Amniotic stem cell (primary cell): ENCODE measurements at places on chromosomes 6 and 20.

GRCh38 chr20:11867291-11867919 lies 50.3 kb upstream of the BTBD3 start:
- DNase-seq, result no peak

DNA sequence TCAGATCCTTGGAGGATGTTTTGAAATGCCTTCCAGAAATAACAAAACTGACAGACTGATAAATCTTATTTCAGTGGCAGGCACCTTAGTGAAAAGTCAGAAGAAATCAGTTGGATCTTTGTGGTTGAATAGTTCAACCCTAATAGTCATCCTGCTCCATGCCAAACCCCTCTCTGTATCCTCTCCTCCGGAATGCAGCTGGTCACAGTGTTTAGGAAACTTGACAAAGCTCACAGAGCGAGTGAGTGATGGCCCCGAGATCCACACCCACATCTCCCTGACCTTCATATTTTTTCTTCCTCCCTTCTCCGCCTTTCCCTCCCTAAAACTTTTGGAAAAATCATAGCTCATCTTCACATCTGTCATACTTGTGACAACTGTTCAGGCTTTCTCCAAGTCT lies 464.8 kb upstream of the CDH4 start:
- no peak for DNase-seq

- no peak for DNase-seq
Measured at GRCh38 chr20:3430376-3431069, 23.1 kb upstream of the DNAAF9 start.

GRCh38 chr20:9839626-9840025 lies 750 bp upstream of the PAK5 start:
- no peak for DNase-seq

DNA sequence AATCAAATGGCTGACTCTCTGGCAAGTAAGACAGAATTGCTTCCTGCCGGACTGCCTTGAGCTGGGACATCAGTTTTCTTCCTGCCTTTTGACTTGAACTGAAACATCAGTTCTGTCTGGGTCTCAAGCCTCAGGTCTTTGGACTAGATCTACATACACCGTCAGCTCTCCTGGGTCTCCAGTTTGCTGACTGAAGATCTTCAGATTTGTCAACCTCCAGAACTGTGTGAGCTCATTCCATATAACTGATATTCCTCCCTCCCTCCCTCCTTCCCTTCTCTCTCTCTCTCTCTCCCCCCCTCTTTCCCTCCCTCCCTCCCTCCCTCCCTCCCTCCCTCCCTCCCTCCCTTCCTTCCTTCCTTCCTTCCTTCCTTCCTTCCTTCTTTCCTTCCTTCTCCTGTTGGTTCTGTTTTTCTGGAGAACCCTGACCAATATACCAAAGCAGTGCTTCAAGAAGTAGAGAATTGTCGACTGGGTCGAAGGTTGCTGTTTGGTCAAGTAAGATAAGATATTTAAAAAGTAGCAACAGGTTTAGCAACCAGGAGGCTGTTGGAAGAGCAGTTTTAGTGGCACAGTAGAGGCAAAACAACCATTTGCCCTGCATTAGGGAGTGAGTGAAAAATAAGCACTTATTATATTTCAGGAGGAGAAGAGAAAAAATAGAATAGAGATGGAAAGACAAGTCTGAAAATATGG lies 33.1 kb upstream of the CMTR1 start:
- DNase-seq, result no peak

- no peak for DNase-seq
Measured at GRCh38 chr6:36353411-36353915, 16.8 kb upstream of the BNIP5 start.

DNA sequence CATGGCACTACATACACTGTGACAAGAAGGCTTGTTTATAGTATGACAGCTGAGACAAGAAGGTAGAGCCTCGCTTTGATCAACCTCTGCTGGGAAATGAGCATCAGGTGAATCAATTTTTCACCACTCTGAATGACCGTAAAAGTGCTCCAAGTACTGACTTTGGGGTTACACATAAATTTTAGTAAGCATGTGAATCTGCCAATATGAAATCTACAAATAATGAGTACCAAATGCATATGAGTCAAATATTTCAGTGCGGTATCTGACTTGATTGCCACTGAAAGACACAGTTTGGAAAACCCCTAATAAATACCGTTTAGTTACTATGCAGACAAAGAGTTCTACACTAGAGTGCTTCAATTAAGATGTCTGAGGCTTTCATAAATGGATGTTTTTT lies 77.8 kb downstream of the ATG5 start:
- DNase-seq, result no peak

DNA sequence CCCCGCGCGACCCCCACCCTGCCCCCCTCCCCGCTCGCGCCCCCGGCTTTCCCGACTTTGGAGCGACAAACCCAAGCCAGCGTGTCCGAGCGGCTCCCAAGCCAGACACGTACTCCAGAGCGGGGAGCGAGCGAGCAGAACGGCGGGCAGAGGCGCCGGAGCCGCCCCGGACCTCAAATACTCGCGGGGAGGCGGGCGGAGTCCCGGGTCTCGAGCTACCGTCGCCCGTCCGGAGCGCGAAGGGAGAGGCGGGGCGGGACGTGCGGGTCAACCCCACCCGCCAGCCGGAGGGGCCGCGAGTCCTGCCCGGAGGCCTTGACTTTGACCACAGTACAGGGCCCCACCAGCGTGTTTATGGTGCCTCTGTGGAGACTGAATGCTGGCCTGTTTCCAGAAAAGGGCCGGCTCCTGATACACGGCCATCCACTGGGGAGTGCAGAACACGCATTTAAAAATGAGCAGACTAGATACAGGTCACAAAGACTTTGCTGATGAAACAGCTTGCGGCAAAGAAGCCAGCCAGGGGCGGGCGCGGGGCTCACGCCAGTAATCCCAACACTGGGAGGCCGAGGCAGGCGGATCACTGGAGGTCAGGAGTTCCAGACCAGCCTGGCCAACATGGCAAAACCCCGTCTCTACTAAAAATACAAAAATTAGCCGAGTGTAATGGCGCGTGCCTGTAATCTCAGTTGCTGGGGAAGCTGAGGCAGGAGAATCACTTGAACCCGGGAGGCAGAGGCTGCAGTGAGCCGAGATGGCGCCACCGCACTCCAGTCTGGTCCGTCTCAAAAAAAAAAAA lies at the start of gene SERPINB6:
SERPINB6 (minus strand) TSS at position 148 of the 799 bp plus-strand sequence. CDS start 12,235 bp downstream, outside the sequence.
- no peak for DNase-seq

DNA sequence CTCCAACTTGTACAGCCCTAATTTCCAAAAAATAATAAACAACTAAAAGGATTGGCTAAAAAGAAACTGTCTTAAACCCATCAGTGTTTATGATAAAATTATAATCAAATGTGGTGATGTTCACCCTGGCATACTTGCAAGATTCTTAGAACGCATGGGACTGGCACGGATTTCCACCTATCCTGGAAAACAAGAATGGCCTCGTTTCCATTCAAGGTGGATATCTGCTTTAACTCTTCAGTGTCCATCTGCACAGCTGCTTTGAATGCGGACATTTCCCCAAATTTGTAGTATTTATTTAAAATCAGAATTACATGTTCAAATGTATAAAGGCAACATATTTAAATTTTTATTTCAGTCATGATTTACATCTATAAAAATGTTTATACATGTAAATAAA lies 4.2 kb downstream of the CNR1 start:
- DNase-seq, result no peak

DNA sequence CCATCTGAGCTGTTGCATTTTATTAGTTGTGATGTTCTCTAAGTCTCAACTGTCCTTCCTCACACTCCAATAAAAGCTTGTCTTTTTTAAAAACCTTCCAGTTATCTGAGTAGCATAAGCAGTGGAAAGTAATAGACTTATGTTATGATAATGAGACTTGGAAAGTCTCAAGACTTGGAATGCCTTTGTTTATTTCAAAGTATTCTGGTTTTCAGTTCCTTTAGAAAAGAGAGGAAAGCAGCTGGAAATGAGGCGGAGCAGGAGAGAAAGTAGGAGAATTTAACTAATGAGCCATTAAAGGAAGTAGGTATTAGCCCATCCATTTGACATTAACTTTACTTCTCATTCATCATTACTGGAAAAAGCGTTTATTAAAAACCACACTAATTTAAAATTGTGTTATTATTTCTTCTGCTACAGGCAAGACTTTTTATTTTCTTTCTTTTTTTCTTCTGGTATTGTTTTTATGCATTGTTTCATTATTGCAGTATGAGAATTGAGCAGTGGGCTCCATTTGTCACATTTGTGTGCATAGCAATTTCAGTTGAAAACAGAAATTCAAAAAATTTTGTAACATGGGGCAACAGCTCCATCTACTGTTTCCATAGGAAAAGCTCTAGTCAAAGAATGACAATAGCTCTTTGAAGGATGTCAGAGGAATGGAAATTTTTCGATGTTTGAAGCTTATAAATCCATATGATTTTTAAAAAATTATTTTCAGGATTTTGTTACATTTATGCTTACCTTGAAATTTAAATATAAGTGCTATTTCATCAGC lies 194.8 kb downstream of the COL9A1 start:
- DNase-seq, result no peak

DNA sequence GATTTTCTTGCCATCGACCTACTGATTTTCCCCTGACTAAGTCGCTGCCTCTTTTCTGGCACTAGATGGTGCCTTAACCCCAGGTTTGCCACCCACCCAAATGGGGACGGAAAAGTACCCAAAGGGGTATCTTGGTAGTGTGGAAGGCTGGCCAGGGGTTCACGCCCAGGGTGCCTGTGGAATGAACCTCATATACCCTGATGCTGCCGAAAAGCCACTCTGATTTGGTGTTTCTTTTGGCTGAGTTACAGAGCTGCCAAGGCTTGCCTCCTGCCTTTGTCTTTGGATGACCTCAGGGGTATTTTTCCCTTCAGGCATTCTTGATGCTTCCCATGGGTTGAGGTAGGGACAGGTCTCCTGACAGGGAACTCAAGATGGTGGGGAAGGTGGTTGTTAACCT lies 78.1 kb downstream of the MAP3K7 start:
- DNase-seq, result no peak

DNA sequence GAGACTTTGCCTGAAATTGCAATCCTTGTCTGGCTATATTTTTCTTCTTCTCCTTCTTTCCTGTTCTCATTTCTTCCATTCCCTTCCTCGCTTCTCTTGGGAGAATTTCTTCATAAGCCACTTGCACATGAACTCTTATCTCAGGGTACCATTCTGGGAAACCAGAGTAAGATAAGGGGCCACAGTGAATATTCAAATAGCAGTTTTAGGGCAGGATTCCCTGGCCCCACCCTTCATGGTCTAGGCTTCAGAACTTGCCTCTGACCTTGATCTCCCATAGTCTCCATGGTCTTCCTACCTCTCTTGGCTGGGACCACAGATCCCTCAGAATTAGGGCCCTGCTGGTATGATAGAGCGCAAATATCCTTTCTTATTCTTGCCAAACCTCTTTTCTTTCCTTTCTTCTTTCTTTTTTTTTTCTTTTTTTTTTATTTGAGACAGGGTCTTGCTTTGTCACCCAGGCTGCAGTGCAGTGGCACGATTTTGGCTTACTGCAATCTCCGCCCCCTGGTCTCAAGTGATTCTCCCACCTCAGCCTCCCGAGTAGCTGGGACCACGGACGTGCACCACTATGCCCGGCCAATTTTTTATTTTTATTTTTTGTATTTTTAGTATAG lies 123.0 kb upstream of the CITED2 start:
- no peak for DNase-seq

DNA sequence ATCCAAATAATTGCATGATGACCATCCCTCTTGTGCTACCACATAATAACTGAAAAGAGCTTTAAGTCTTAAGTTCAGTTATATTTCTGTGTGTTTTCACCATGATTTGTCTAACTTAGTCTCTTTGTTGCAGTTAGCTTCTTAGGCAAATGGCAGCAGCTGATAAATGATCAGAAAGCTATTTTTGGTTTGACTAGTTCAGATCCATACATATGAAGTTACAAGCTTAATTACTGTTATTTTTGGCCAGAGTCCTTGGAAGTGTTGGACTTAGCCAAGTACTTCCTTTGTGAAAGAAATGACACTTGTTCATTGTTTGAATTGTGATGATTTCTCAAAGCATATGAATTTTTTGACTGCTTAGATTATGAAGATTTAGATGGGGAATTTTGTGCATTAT lies 54.2 kb downstream of the HIVEP1 start:
- no peak for DNase-seq

DNA sequence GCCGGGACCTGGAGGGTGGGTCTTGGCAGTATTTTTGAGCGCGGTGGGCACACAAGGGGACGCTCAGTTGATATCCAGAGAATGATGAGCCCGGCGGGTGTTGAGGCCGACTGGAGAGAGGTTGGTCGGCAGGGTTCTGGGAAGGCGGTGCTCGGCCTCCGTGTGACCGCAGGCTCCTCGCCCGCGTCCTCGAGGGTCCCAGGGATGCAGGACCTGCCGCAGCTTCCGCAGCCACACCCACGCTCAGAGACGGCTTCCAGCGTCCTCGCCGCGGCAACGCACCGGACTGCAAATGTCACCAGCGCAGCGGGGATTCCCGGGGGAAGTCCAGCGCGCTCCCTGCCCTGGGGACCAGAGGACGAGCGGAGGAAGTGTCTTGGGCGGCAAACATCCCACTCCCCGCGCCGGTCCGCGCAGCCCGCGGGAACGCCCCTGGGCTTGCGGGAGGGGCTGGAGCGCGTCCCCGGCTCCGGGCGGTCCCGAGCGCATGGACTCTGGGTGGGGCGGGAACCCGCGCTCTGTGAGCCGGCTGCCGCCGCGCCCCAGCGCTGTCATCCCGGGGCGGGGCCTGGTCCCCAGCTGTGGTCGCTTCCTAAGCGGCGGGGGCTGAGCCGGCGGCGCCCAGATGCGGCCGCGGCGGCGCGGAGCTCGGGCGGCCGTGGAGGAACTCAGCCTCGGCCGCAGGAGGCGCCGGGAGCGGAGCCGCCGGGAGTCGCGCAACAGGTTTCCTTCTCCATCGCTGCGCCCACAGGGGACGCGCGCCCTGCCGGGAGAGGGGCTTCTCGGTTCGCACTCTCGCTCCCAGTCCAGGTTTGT lies at the start of gene STX11:
STX11 (plus strand) TSS at position 624 of the 816 bp plus-strand sequence. CDS start 36,111 bp downstream, outside the sequence.
- DNase-seq, result peak; percentile 37

GRCh38 chr6:3371222-3371949 lies 85.5 kb downstream of the SLC22A23 start:
- DNase-seq, result no peak

DNA sequence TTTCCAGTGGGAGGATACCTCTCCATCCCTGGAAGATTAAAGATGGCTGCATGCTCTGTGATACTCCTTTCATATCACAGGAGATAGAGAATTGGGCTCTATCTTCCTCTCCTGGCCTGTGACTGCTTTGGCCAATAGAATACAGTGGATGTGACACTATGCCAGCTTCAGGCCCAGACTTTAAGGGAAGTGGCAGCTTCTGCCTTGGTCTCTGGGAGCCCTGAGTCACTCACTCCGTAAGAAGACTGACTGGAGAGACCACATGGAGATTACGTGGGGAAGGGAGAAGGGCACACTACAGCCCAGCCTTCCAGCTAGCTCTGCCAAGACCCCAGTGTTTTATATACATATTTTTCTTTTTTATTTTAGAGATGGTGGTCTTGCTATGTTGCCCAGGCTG lies 10.4 kb upstream of the MMP9 start:
- DNase-seq, result no peak

- no peak for DNase-seq
Measured at GRCh38 chr20:14470977-14471661, 133.7 kb upstream of the FLRT3 start.

GRCh38 chr6:10838794-10839333 lies 525 bp upstream of the MAK start:
- no peak for DNase-seq

- no peak for DNase-seq
Measured at GRCh38 chr6:13873288-13874190, 51.2 kb upstream of the RNF182 start.

GRCh38 chr20:56428881-56429280 lies 16.8 kb downstream of the CASS4 start:
- no peak for DNase-seq

GRCh38 chr6:53673162-53673727 lies 7.7 kb upstream of the KLHL31 start:
- DNase-seq, result peak; percentile 26

- DNase-seq, result no peak
Measured at GRCh38 chr20:47348539-47349142, 7.9 kb downstream of the ZMYND8 start.

- DNase-seq, result no peak
Measured at GRCh38 chr20:3784216-3784853, 2.2 kb downstream of the CENPB start.
